ENCODE measurements at places on chromosomes 2 and 18. TPM values are rescaled to one million over a fixed set of nuclear protein-coding genes. Genes with fewer than 3 reads are reported as not detected.

DNA sequence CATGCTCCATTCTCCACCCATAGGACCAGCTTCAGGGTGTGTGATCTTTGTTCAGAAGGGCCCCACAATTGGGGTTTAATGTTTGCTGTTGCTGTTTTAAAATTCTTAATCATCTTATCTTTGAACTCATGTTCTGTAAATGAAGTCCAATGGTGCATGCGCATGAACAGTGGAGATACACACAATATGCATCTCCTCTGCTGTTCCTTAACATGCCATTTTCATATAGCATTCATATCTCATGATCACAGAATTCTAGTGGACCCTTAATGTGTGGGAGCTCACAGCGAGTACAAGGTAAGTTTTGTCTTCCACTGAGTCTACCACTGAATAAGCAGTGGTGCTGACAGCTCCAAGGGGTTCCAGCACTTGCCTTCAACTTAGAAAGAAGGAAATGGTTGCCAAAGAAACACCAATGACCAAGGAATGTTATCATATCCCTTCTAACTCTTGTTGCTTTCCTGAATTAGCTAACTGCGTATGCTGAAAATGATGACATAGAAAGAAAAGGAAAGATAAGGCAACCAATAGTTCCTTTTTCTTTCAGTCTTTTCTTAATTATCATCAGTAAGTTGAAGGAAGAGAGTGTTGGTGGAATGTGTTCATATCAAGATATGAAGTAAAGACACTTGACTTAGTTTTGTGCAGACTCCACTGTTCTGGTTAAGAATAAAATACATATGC lies 258.9 kb upstream of the FBXO11 start:
- DNase-seq, result no peak

GRCh38 chr2:8203364-8203763 lies 478.5 kb upstream of the ID2 start:
- DNase-seq, result no peak

GRCh38 chr2:146131785-146132184 lies 1611.9 kb upstream of the ZEB2 start:
- no peak for DNase-seq

DNA sequence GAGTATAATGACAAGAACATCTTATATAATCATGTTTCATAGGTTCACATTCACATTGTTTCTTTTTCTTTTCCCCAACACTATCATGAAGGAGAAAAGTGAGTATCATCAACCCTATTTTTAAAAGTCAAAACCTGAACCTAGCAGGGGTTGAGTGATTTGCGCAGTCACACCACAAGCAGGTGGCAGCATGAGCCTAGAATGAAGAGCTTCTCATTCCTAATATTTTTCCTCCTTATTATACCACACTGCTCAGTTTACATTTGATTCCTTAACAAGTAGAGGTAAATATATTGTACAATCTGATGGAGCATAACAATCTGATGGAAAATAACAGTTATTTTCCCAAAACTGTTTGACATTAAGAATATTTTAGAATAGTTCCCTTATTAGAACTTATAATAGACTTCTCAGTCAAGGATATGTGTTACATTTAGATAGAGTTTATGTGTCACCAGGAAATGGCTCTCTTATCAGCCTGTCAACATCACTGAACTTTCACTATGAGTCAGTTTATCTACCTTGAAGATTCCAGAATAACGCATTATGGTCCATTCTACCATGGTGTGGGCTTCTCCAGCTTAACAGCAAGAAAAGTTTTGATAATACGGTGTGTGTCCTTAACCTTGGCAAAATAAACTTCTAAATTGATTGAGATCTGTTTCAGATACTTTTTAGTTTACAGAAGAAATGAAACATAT lies 119.5 kb downstream of the NEB start:
- no peak for DNase-seq

DNA sequence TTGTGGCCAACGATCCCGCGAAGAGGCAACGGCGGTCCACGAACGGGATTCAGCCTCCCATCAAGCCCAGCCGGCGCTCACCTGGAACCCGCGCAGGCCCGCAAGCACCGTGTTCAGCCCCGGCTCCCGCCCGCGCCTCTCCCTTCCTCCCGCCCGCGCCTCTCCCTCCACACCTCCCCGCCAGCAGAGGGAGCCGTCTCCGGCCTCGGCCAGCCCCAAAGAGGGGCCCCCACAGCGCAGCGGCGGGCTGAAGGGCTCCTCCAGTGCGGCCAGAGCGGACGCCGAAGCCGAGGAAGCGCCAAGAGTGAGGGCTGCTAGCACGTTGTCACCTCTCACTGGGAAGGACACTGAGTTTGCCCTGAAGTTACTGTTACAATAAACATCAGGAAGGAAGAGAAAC lies 55.3 kb upstream of the LAPTM4A start:
- DNase-seq, result no peak

DNA sequence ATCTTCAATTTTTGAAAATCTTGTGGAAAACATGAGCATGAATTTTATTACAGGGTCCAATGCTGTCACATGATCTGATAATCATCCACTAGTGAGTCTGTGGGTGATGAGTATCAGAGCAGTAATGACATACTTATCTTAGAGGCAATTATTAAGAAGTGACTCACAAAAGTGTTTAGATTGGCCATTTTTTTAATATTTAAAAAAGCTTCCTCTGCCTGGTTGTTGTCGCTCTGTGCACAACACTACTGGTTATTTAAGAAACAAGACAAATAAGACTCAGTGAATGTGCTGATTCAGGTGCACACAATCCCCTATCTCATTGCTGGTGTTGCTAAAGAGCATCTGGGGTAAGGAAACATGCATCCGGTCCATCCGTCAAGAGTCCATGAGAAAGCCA lies 665.8 kb upstream of the ZEB2 start:
- no peak for DNase-seq

- no peak for DNase-seq
Measured at GRCh38 chr2:31933066-31933465, 77.7 kb downstream of the MEMO1 start.

GRCh38 chr18:48533340-48534070 lies 5.3 kb upstream of the CTIF start:
- DNase-seq, result no peak

- DNase-seq, result no peak
Measured at GRCh38 chr18:23629444-23629946, 33.2 kb downstream of the ANKRD29 start.

DNA sequence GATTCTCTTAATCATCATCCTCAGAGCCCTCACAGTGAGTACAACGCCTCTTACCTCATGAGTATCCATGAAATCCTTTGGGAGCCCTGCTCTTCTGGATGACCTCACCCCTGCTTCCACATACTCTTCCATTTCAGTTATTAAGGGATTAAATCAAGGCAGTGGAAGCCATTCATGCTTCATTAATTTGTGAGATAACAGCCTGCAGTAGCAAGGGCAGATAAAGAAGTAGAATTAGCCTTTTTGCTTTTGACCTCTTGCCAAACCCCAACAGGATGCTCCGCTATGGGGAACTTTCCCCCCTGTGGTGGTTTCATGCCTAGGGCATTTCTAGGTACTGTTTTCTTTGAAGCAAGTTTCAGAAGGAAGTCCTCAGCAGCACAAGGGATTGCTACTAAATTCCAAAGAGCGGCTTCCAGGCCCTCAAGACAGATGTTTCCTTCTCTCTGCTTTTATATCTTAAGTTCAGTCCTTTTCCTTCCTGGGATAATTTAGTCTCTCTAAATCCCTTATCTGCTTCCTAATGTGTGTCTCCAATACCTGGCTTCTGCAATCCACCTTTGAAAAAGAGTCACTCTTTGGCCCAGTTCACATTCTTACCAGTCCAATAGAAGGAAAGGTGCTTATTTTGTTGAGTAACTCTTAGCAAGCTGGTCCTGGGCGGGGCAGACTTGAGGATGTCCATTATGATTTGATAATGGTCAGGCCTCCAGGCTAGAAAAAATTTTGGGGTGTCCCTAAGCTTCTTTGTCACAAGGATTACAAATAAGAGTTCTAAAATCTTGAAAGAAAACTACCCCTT lies 76.9 kb downstream of the MYO1B start:
- no peak for DNase-seq

- no peak for DNase-seq
Measured at GRCh38 chr2:148513427-148513826, 131.1 kb upstream of the EPC2 start.

DNA sequence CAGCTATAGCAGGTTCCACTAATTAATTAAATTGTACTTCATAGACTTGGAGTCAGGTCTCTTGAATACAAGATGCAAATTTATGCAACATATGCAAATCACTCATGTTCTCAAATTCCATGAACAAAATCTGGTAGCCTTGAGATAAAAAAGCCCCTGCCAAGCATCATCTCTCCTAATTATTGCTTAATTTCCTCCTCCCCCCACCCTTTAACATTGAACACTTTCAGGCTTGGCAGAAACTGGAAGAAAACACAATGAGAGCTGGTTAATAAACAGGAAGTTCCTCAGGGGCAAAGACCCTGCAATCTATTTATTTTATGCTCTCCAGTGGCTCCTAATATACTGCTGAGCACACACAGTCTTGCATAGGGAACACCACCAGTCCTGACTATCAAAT lies 35.6 kb upstream of the ACVR1 start:
- DNase-seq, result no peak

- DNase-seq, result no peak
Measured at GRCh38 chr2:181585732-181586131, 71.2 kb downstream of the CERKL start.

DNA sequence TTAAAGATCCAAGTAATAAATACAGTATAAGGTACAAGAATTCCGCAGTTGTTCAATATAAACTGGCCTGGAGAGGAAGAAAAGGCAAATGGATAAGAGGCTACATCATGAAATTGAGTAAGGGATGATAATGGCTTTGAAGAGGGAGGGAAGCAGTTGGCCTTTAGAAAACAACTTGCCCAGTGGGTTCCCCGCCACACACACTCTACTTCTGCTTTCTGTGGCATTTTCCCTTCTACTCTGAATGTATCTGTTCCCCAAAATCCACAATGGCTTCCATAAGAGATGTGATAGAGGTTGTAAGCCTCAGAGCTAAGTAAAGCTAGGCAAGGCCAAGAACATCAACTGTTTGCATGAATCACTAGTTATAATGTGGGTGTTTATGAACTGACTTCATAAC lies 221.3 kb downstream of the MBD2 start:
- no peak for DNase-seq

GRCh38 chr2:178211943-178212342 lies 17.6 kb downstream of the OSBPL6 start:
- DNase-seq, result no peak

DNA sequence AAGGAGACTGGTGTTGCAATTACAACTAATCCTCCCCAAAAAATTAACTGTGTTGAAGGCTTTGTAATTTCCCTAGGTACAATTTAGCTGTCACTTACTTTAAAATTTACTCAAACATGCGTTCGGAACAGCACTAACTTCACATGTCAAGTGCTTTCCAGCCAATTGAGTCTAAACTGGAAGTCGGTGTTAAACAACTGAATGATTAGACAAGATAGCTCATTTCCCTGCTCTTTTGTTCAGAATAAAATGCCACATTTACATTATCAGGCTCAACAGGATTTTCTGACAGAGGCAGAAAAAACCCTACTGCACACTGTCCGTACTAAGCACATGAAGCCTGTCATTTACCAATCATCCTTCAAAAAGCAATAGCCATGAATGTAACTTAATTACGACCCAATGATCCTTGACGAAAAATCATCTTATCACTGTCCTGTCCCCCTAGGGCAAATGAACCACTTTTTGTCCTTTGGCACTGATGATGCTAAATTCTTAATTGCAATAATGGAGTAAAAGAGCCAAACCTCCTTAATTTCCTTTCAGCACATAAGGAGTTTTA lies 56.0 kb downstream of the LRPPRC start:
- no peak for DNase-seq

GRCh38 chr2:134599236-134599635 lies 119.6 kb downstream of the TMEM163 start:
- DNase-seq, result no peak

DNA sequence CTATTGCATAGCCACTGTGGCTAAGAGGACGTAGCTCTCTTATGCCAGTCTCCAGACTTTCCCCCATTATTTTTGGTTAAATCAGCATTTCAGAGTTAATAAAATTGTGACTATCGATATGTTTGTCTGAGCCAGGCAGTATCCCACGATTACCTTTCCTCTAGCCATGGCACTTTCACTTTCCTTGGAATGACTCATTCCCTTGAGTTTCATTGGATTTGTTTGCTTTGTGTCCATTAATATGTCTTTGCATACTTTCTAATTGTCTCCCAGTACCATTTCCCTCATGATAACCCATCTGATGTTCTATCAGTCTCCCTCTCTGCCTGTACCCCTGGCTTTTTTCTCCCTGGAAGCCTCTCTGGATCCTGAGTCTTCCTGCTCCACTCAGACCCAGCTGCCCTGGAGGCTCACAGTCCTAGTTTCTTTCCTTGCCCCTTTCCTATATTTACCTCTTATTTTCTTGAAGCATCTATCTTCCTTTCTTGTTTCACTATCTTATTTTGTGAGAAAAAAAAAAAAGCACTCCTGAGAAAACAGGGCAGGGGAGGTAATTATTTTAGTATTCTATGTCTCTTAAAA lies 126.1 kb downstream of the MTX2 start:
- DNase-seq, result no peak

DNA sequence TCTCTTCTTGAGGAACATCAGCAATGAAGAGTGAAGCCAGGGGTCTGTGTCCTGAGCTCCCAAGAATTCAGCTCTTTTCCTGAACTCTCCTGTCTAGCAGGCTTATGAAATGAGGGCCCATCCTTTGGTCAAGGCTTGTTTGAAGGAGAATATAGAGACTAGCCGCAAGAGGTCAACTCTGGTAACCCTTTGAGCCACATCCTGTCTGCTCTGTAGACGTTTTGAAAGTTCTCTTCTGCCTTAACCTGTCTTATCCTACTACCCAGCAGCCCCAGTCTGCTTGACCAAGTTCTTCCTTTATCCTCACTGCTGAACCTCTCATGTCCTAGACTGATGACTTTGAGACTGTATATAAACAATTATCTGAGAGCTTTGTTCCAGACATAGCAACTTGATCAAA lies 5.4 kb downstream of the SEMA4F start:
- DNase-seq, result no peak

DNA sequence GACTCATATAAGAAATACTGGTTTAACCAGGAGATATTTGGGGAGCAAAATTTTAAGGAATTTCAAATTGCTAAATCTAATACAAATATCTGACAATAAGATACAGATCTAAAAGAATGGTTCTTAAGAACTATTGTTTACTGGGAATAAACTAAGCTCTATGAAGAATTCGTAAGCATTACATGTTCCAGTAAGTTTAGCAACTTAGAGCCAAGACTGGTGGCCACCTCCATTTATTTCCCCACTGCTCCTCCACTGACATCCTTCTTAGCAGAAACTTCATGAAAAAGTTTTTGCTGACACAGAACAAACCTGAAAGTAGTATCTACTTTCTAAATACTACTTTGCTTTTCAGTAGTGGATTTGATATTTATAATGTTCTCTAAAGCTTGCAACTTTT lies 83.0 kb downstream of the ACSL3 start:
- no peak for DNase-seq

- DNase-seq, result peak; percentile 55
Measured at GRCh38 chr18:34709104-34709503, 994 bp upstream of the DTNA start.

GRCh38 chr18:62614494-62614893 lies 91.7 kb downstream of the ZCCHC2 start:
- DNase-seq, result no peak

Gene CCDC68
- 1.6 TPM for total RNA-seq

Gene MFSD2B
- 0.28 TPM for total RNA-seq

Gene BOK
- 2.8 TPM for total RNA-seq

Gene MYO7B
- total RNA-seq, result 0.54 TPM

Gene COLEC11
- not detected for total RNA-seq
